ENCODE measurements at places on chromosomes 2 and 18. TPM values are rescaled to one million over a fixed set of nuclear protein-coding genes. Genes with fewer than 3 reads are reported as not detected.

Gene RNASEH1
- polyA plus RNA-seq, result 15.2 TPM

Gene NEU2
- polyA plus RNA-seq, result not detected

Gene SIX3
- polyA plus RNA-seq, result not detected

DNA sequence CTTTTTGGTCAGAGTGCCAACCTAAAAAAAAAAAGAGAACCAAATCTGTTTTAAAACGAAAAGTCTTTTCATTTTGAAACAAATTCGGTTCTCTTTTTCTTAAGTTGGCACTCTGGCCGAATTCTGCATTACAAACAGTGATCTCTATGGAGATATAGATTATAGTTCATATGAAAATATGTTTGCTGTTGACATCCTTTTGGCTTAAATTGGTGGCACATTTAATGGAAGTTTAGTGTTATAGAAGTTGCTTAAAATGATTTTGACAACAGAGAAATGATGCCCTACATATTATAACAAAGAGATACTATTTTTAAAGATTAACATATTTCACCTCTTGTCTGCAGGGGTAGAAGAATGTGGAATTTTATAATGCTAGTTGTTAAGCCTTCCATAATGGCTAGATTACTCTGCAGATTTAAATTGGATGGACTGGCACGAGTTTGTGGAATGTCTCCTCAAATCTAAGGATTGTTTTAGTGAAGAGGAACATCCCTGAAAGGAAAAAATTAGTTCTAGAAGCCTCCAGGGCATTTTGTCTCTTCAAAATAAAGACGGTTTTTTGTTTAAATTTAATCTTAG, 222.9 kb upstream of the CDH2 start:
- DNase-seq, result no peak
- no peaks in the 10 kb centered on the region for H3K4me1 ChIP-seq
- H3K27me3 ChIP-seq, result no peaks in the 10 kb centered on the region

- H3K4me1 ChIP-seq, result peaks cover 29% of the 10 kb centered on the region
- H3K36me3 ChIP-seq, result no peaks in the 10 kb centered on the region
- H3K4me3 ChIP-seq, result peak overlapping the region; percentile 46
These were observed 1.3 kb upstream of the CYP26B1 start for GRCh38 chr2:72148837-72149555.

GRCh38 chr2:30446602-30447148, 371 bp upstream of the LCLAT1 start:
- no peaks in the 10 kb centered on the region for H3K27me3 ChIP-seq
- no peaks in the 10 kb centered on the region for H3K36me3 ChIP-seq
- H3K27ac ChIP-seq, result peak overlapping the region; percentile 85
- peaks cover 12% of the 10 kb centered on the region for H3K4me1 ChIP-seq
- no peak for DNase-seq

GRCh38 chr2:233901367-233901766, 15.8 kb upstream of the TRPM8 start:
- no peaks in the 10 kb centered on the region for H3K36me3 ChIP-seq
- H3K27me3 ChIP-seq, result peaks cover 10% of the 10 kb centered on the region
- no peak for DNase-seq
- H3K4me3 ChIP-seq, result no peak overlapping the region
- no peaks in the 10 kb centered on the region for H3K4me1 ChIP-seq

DNA sequence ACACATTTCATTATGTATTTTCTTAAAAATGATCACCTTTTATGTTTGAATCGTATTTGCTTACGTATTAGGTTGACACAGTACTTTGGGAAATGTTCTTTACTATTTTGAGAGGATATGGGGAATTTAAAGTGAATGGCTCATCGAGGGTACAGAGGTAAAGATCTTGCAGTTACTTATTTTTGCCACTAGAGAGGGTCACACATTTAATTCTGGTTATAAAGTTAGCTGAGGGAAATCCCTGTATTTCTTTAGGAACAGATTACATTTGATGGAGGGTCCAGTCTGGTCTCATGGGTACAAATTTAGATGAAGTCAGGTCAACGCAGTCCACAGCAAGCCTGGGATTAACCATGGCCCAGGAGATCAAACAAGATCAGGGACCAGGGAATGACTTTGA, 24.5 kb downstream of the DYNC2LI1 start:
- no peak for DNase-seq
- no peak overlapping the region for H3K27ac ChIP-seq
- no peaks in the 10 kb centered on the region for H3K4me1 ChIP-seq
- H3K4me3 ChIP-seq, result no peak overlapping the region

DNA sequence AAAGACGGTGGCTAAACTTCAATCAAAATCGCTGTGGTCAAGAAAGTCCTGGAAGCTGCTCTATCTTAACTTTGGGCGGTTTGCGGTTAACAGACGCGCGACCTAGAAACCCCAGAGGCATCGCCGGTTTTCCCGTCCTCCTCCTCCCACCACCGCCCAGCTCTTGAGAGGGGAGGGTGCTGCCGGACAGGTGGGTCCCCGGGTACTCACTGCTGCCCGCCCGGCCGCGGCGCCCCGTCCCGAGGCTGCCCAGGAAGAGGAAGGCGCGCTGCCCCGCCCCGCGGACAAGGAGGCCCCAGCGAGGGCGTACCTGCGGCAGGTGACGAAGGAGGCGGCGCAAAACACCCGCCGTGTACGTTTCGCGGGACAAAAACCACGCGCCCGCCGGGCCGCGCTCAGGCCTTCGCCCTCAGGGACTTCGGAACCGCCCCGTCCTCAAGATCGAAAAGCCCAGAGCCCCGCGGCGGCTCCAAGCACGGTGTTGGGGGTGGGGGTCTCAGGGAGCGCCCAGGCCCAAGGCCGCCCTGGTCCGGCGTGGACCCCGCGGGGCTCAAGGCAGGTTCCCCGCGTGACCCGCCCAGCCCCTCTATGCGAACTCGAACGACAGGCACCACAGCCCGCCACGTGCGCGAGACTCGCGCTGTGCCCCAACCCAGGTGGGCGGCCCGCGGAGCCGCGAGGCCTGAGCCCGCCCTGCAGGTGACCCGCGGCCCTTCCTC, at the start of gene SH3YL1:
Gene SH3YL1 (minus strand): TSS at position 259 of the 719 bp plus-strand sequence. CDS start 48 bp downstream, at position 211.
- H3K27me3 ChIP-seq, result no peaks in the 10 kb centered on the region
- no peaks in the 10 kb centered on the region for H3K36me3 ChIP-seq
- DNase-seq, result peak; percentile 82
- H3K27ac ChIP-seq, result peak within 1 kb of the TSS; percentile 96

- H3K27me3 ChIP-seq, result peaks cover 4% of the 10 kb centered on the region
- peak overlapping the region; percentile 43 for H3K27ac ChIP-seq
- DNase-seq, result peak; percentile 69
- H3K4me1 ChIP-seq, result peaks cover 5% of the 10 kb centered on the region
These were observed 297.9 kb downstream of the EN1 start for GRCh38 chr2:118549503-118549902.
